Stimulated activated CD8-positive, alpha-beta memory T cell treated with anti-CD3 and anti-CD28 coated beads, Interleukin-2, amount 100 ng/mL, for 1 hour (primary cell): ENCODE measurements at places on chromosomes 6 and 20.

DNA sequence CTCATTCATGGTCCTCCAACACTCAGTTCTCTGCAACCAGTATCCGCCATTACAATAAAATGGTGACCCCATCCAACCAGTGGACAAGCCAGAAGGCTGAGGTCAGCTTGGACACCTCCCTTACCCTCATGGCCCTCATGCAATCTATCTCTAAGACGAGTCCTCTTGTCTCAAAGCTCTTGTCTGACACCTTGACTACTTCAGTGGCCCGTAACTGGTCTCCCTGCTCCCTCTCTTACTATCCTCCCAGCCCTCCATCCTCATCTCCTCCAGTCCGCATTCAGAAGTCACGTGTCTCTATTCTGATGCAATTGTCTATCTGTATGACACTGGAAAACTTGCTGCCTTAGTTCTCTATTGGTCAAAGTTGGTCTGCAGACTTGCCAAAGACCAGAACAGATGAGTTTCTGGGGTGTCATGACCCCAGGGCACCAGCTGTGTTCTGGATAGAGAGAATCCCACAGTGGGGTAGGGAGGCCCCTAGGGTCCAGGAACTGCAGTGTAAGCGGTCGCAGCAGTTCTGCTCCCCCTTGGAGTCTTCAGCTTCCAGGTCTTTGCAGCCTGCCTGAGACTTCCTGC, 59.6 kb upstream of the RNF24 start:
- DNase-seq: no peak

DNA sequence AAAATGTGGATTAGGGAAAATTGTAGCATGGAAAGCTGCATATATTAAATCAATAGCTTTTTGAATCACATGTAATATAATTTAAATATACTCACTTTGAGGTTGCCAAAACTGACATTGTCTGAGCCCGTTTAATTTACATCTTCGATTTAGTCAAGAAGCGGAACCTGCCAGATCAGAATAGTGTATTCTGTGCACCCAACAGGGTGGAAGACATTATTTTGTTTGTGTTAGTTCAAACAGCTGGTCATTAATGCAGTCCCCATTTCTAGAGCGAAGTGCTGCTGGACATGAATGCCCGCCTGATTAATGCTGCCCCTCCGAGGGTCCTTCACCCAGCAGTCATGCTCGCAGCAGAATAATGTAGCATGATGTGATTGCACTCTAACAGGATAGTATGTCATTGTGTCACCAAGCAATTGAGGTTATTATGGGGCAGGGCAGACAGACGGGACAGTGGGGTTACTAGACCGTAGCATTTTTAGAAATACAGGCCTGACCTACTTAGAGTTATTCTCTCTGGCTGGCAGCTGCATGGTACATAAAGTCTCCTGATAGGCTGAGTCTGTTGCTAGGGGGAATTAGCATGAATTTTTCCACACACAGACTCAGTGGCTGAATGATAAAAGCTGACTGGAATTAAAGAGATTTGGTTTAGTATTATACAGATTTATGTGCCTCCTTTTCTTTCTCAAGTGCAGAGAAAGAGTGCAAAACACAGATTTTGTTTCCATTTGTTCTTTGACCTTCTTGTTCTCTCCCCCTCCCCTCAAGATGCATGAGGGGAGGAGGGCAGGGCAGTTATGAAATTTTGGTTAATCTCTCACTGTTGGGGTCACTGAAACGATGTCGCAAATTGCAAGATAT, 147.1 kb downstream of the PRL start:
- no peak for DNase-seq

DNA sequence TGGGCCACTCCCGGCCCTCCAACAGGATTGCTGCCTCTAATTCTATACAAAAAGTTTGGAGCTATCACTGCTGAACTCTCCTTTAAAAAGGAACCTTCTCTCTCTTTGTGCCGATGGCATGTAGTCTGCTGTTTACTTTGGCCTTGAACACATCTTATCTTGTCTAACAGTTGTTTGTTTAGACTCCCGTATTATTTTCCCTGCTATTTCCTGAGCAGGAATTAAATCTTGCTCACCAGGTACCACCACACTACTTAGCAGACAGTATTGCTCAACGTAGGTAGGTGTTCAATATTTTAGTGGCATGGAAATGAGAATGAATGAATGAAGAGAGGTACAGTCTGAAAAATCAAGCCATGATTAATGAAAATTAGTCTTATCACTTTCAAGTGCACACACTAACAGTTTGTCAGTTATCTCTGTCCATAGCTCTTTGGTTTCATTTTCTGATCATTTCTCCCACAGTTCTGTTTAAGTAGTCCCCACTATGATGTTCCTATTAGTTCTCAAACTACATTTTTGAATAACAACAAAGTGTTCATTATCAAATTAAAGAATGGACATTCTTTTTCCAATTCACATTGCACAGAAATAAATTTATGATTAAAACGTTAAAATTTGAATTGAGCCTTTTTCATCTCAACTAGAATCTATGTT, 6.8 kb upstream of the HEY2 start:
- DNase-seq: no peak

GRCh38 chr6:51396583-51396982, 577.9 kb downstream of the TFAP2B start:
- no peak for DNase-seq

- no peak for DNase-seq
Measured at GRCh38 chr6:87830907-87831306, 128.9 kb upstream of the AKIRIN2 start.

GRCh38 chr20:10387686-10388085, 46.3 kb downstream of the MKKS start:
- no peak for DNase-seq

- DNase-seq: no peak
Measured at GRCh38 chr6:157527471-157527907, 146.5 kb downstream of the ZDHHC14 start.

DNA sequence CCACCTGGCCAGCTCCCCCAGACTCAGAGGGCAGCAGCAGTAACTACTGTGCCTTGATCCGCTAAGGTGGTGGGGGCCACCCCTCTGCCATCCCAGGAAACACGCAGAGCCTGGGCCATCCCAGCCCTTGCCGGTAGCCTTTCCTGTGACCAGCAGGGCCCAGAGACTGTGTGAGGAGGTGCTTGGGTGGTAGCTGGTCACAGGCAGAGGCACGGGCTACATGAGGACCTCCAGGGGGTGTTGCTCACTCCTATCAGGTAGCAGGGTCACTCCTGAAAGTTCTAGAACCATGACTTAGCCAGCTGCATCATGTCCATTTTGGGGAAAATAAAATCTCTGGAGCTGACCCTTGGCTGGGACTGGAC, 22.8 kb downstream of the PCMTD2 start:
- no peak for DNase-seq

DNA sequence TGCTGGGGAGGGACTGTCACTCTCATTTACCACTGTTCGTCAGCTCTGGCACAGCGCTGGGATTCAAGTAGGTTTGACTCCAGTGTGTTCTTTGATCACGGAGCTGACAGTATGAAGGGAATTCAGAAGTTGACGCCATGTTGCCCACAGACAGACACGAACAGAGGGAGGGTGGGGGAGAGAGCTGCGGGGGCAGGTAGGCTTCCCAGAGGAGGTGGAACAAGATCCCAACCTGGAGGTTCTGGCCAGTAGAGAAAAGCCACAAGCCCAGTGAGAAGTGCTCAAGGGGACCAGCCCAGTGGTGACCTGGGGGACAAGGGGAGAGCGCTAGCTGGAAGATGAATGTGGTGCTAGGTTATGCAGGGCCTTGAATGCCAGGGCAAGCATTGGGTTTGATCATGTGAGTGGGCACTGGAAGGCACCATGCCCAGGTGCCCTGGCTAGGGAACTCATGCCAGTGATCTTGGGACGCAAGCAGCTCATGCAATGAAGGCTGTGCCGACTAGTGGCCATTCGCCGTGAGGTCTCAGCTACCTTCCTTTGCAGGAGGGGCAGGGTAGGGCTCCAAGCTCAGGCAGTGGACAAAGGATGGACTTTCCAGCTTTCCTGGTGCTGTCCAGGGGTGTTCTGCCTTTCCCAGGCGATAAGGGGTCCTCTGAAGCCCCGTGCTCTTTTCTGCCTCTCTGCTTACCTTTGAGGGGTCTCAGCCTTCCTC, 50.4 kb upstream of the APCDD1L start:
- no peak for DNase-seq

GRCh38 chr6:142242269-142242668, 59.5 kb upstream of the ADGRG6 start:
- no peak for DNase-seq

- DNase-seq: no peak
Measured at GRCh38 chr6:129667621-129668020, 42.4 kb downstream of the ARHGAP18 start.

DNA sequence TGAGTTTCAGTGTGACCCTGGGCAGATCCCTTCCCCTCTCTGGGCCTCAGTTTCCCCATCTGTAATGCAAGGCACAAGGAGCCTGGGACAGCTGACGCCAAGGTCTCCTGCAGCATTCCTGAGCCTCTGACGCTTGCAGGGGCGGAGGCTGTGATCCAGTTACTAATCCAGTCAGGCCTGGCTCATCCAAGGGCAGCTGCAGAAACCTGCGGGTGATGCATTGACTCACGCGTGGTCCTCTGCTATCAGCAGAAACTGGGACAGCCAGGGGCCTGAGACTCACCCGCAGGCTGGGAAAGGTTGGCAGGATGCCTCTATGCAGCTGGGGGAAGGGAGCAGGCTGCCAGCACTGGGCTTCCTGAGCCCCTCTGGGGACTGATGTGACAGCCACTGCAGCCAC, 65.0 kb upstream of the SIRPA start:
- DNase-seq: no peak

GRCh38 chr6:89028774-89029173, 51.8 kb upstream of the PNRC1 start:
- DNase-seq: no peak

- DNase-seq: no peak
Measured at GRCh38 chr6:44725070-44725469, 337.6 kb downstream of the CDC5L start.

DNA sequence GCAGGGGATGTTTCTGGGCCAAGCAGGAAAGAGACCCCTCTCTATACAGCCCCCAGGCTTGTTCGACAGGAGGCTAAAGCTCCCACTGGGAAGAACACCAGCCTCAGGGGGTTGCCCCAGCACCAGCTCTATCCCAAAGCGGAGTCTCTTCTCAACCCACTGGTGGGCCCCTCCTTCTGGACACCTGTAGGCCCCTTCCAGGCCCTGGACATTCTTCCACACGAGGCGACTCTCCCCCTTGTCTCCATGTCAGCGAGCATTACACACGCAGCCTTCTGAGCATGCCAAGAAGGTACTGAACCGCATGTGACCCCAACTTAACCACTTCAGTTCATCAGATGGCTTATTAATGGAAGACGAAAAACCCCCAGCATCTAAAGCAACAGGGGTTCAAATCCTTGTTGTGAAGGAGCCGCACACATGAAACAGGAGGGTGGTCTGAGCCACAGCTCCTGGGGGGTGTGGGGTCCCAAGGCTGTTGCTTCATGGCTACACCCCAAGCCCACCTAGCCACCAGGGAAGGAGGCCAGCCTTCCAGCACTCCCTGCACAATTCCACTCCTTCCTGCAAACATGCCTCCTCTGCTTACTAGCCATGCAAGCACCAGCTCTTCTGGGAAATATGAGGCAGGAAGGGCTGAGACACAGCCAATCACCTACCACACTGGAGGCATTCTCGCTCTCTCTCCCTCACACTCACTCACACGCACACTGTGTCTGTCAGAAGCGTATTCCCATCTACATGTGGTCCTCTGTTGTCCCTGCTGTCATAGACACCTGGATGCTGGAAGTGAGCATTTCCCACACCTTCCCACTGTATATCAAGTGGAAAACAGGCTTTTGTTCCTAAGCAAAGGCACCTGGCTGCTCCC, 104.5 kb downstream of the NOL4L start:
- DNase-seq: no peak

GRCh38 chr6:24093381-24093780, 32.6 kb upstream of the NRSN1 start:
- DNase-seq: no peak

- DNase-seq: no peak
Measured at GRCh38 chr6:104702126-104702841, 157.4 kb downstream of the HACE1 start.

- no peak for DNase-seq
Measured at GRCh38 chr20:10521836-10522235, 86.7 kb downstream of the SLX4IP start.

GRCh38 chr20:31716818-31717477, 5.7 kb downstream of the BCL2L1 start:
- no peak for DNase-seq

DNA sequence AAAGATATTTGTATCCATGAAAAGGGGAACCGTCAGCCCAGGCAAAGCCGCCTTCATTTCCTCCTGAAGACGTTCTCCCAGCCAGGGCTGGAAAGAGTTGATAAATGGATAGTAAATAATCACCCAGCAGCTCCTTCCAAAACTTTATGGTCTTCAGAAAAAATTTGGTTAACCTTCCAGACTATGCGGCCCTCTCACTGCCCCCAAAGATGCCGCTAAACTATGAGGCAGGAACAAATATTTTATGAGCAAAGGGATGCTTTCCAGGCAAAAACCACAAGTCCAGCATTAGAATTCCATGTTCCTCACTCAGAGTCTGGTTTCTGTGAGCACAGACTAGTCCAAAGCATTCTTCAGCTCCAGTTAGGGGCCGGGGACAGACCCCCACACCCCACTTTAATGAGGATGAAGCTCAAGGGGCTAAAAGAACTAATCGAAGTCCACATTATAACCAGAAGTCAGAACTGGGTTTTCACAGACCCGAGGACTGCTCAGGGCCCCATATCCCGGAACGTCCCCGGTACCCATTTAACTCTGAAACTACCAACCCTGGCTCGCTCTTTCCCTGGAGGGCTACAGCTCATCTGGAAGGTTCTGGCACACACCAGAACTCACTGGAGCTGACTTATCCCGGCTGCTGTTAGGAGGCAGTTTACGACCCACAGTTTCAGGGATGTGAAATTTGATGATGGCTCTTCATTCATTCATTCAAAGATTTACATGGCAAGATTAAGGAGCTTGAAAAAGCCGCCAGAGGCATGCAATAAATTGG, 29.4 kb downstream of the BMP7 start:
- DNase-seq: no peak

DNA sequence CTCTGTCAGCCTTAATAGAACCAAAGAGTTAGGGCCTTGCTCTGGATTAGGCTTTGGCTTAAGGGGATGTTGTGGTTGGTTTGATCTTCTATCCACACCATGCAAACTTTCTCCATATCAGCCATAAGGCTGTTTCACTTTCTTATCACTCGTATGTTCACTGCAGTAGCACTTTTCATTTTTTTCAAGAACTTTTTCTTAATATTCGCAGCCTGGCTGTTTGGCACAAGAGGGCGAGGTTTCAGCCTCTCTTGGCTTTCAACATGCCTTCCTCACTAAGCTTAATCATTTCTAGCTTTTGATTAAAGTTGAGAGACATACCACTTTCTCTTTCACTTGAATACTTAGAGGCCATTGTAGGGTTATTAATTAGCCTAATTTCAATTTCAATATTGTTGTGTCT, 193.1 kb downstream of the NRN1 start:
- DNase-seq: no peak

DNA sequence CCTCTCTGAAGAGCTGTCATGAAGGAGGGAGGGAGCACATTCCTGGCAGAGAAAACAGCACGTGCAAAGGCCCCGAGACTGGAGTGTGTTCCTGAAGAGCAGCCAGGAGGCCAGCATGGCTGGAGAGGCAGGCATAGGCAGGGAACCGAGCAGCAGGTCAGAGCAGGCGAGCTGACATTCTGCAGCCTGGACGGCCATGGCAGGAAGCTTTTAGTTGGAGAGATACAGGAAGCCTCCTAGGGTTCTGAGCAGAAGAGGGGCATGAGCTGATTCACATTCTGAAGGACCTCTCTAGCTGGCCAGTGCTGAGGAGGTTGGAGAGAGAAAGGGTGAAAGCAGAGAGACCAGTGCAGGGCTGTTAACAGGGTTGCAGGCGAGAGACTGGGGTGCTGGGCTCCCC, 29.7 kb downstream of the POFUT1 start:
- DNase-seq: no peak

- no peak for DNase-seq
Measured at GRCh38 chr20:10658051-10658823, 15.6 kb downstream of the JAG1 start.
